RPMI8226 (cell line): ENCODE measurements at places on chromosomes 7 and 10.
A peak's percentile ranks its signal among the peaks of the same experiment; 100 is the strongest.

- no peak for DNase-seq
These were observed 220.2 kb downstream of the JAZF1 start for GRCh38 chr7:27960415-27960814.

DNA sequence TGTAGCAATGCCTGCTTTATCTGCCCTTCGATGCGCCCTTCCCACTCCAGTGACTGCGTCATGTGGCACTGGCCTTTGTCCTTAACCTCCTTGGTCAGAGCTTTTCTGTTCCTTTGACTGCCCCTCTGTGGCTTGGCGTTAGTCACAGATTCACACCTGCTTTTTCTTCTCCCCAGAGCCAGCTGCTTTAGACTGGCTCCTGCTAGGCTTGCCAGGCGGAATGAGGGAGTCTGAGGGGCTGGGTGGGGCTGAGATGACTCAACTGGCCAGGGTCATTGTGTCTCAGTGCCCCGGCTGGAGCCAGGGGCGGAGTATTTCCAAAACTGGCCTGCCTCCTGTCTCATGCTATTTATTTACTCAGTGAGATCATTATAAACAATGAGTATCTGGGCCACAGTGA is 194.1 kb downstream of the EMX2 start:
- DNase-seq, result no peak

- DNase-seq, result no peak
These were observed 67.5 kb downstream of the GPR141 start for GRCh38 chr7:37751096-37751495.

DNA sequence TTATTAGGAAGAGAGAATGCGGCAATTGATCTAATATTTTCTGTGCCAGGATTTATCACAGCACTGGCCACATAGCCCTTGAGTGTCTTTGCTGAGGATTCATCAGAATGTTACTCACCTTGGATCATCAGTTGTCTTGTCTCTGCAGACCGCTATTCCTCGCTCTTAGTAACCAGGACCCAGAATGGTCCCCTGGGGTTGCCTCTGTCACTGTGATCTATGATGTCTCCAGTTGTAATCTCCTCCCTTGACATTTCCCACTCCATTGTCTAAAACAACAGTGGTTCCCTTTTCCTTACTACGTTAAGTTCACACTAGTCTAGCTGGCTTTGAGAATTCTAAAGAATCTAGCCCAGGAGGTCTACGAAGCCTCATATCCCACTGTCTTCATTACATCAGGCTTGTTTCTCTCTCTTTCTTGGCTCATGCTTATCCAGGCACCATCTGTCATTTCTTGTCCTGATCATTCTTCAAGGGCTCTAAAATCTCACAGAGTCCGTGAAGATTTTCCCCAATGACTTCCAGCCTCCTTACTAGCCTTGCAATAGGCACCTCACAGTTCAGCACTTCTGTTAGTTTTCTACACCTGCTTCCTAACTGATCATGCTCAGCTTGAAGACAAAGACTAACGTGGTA is 125.8 kb downstream of the CUBN start:
- DNase-seq, result no peak

GRCh38 chr10:120012131-120012400 is 119.5 kb downstream of the SEC23IP start:
- no peak for DNase-seq

- DNase-seq, result no peak
These were observed 228.4 kb downstream of the PLXNA4 start for GRCh38 chr7:132347858-132348257.

- DNase-seq, result no peak
These were observed 3.1 kb upstream of the AVPI1 start for GRCh38 chr10:97690133-97690532.

DNA sequence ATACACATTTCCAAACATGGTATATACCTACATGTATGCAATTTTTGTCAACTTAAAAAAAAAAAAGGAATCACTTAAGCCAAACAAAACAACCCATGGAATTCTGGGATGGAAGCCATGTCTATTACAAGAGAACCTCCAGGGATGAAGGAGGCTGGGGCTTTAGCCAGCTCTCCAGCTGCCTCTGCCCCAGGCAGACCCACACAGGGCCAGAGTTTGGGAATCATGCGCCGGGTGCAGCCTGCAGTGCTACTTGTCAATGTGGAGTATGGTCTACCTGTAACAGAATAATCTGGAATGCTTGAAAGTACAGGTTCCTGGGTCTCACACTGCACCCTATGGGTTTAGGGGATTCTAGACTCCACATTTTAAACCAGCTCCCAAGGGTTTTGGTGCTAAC is 10.8 kb downstream of the ATP6V0E2 start:
- DNase-seq, result peak; percentile 0

DNA sequence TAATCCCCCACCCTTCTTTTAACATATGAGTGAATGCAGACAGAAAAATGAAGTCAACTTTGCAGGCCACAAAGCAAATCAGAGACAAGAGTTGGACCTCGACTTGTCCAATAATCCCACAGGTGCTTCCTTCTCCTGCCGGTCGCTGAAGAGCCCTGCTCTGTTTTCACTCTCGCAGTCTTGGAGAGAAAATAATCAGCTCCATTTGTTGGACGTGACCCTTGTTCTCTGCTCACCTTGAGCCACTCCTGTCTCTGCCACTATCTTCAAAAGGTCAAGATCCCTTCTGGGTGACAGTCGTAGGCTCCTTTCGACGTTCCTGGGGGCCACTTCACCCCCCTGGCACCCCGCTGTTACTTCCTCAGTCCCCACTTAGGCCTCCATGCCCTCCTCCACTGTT is 2.8 kb upstream of the KLF6 start:
- DNase-seq, result no peak

DNA sequence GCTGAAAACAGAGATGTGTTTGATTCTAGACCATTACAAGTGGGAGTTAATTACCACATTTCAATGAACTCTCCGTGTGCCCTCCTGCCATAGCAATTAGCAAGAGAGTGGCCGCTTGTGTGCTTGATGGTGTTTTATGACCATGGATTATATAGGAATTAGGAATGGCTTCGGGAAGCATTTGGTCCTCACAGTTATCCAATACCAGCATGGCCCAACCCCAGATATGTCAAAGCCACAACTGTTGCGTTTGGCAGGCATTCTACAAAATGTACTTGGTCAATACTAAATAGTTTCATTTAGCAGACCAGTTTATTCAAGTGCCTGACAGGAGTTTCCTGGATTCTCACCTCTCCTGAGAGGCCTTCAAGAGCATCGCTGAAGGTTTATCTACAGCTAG is 509.0 kb upstream of the GALNT17 start:
- no peak for DNase-seq

DNA sequence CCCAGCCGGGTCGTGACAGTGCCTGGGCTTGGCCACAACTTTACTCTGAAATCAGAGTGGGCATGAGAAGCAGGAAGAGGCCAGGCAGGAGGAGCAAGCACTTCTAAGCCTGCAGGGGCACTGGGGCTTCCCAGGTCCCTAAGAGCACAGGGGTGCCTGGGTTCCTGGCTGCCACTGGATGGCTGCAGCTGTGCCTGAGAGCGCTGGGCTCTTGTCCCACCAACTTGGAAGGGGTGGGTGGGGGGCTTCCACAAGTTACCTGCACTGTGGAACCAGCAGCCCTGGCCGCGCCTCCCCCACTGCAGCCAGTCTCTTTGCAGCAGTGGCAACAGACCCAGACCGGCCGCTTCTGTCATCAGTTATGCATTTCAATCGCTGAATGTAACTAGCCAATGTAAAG is 434.7 kb upstream of the GRM3 start:
- DNase-seq, result no peak

DNA sequence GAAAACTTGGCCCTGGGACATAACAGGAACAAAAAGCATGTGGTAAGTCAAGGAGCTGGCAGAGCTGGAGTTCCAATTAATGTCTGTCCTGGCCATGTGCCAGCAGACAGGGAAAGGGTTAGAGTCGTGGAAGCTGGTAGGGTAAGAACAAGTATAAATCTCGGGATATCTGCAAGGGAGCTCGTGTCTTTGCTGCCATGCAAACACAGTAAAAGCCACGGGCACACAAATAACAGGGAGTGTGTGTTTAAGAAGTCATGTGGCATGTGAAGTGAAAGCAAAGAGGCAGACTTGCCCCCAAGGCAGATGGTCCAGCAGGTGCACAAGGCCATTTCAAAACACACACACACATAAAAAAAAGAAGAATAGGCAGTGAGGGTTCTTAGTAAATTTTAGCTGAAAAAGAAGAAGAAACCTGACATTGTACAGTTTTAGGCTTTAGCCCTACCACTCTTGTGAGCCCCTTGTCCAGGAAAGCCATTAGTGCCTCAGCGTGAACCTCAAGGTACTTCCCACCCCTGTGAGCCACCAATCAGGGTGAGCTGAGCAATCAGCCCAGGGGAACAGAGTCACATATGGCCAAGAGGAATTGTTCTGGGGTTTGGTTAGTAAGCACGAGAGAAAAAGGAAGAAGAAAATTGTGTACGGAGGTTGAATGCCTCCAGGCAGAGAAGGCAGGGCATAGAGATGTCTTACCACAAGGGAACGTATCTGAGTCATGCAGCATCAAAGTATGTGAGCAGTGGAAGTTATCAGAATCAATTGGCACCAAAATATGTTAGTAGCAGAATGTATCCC is 32.8 kb upstream of the ARHGAP12 start:
- peak; percentile 26 for DNase-seq

GRCh38 chr7:134315679-134316538 is 821 bp downstream of the SLC35B4 start:
- DNase-seq, result peak; percentile 30

DNA sequence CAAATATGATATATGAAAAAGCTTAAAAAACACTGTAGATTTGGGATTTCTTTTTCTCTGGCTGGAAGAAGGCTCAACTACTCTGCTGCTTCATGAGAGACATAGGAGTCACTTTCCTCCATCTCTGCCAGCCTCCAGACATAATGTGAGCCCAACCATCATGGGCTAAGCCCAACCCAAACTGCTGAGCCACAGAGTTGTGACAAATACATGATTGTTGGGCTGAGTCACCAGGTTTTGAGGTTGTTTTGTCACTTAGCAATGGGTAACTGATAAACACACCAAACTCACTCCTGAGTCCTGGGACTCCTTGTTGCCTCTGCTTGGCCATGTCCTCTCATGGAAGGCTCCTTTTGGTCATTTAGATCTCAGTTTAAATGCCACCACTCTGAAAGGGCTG is 381.8 kb upstream of the FZD8 start:
- no peak for DNase-seq

DNA sequence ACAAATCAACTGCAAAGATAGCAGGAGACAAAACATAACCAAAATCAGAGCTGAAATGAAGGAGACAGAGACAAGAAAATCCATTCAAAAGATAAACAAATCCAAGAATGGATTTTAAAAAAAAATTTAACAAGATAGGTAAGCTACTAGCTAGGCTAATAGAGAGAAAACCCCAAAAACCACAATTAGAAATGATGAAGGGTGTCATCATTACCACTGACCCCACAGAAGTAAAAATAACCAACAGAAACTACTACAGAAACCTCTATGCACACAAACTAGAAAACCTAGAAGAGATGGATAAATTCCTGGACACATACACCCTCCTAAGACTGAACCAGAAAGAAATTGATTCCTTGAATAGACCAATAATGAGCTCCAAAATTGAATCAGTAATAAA is 117.6 kb downstream of the DNAJC1 start:
- DNase-seq, result no peak

DNA sequence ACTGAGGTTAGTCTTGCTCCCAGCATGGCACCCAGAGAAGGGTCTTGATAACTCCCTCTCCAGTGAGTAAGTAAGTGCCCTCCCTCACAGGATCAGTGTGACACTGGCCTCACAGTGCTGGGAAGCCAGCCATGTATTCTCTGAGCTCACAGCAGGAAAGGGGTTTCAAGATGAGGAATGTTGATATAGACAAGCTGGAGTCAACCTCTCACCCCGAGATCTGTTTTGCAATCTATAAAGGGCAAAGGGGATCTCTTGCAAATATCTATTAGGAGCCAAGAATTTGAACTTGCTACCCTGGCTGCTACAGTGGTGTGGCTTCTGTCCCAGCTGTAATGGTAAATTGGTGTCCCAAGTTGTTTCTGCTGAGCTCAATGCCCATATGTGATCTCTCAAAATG is 70.2 kb upstream of the ADAM12 start:
- no peak for DNase-seq

GRCh38 chr7:106568680-106569499 is 92.1 kb downstream of the CCDC71L start:
- DNase-seq, result no peak

GRCh38 chr7:41508755-41509154 is 194.1 kb downstream of the INHBA start:
- DNase-seq, result no peak

DNA sequence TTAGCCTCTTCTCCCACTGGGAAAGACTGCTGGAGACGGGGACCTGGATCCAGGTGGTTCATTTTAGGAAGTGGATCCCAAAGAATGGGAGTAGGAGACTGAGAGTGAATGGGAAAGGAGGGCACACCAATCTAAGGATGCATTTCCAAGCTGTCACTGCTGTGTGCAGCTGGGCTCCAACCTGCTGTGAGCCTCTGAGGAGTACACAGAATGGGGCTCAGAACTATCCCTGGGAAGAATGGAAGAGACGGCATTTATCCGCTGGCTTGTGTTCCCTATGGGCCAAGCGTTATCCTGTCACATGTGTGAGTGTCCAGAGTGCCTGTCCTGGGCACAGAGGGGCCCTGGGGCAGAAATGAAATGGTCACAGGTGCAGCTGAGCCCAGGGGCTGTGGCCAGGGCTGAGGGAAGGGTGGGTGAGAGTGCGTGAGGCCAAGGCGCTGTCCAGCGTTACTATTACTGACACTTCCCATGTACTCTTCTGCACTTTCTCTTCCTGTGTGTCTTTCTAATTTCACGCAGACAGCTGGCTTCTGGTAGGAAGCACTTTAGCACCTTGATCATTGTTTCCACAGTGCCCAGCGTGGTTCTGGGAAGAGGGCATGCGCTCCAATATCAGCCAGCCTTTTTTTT is 35.4 kb upstream of the PODXL start:
- DNase-seq, result no peak

DNA sequence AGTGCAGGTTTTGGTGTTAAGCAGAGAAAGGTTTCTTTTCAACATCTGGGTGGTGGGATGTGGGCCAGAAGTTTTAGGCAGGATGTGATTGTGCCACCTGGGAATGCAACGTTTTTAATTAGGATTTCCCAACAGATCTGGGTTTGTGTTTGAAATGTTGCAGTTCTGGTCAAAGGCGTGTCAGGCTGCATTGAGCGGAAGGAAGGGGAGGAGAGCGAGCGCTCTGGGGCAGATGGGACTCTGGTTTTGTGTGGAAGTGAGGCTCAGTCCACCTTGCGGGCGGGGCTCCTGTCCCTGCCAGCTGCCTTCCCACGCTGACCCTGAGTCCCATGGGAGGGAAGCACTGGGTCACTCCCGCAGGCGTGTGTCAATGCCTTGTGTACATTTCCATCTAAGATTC is 767.7 kb downstream of the KCNMA1 start:
- no peak for DNase-seq

DNA sequence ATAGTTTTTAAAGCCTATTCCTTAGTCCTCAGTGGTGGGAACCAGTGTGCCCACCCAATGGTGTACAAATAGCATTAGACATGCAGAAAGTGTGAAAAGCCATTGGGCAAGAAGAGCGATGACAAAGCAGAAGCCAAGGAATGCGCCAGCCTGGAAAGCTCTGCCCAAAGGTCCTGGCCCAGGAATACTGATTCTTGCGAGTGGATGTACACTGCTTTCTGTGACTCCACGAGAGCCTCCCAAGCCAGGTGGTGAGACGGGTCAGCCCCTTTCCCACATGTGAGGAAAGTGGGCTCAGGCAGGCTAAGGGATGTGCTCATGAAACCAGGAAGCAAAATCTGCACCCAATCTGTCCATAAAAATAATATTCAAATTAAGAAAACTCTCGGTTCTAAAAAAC is 106.6 kb downstream of the ADCY1 start:
- no peak for DNase-seq
